Suppressor macrophage (primary cell): ENCODE measurements at places on chromosomes 13 and 19.

GRCh38 chr13:33244907-33245287, 40.7 kb downstream of the STARD13 start:
- DNase-seq, result no peak

- DNase-seq, result no peak
These were observed 81.0 kb upstream of the UBAC2 start for GRCh38 chr13:99119656-99120055.

- DNase-seq, result peak; percentile 74
These were observed 37.6 kb downstream of the SOX21 start for GRCh38 chr13:94674609-94675348.

DNA sequence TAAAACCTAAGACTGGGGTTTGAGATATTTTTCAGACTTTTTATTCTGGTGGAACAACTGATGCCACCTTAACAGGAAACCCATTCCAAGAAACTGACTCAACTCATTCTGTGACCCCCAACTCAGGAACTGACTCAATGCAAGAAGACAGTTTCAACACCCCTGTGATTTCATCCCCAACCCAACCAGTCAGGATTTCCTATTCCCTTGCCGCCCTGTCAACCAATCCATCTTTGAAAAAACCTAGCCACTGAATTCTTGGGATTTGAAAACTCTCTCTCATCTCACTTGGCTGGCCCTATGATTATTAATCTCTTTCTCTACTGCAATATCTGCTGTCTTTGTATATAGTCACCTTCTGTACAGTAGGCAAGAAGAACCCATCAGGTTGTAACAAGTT, 1211.9 kb upstream of the ATXN8OS start:
- no peak for DNase-seq

GRCh38 chr13:78022164-78022877, 103.7 kb upstream of the EDNRB start:
- DNase-seq, result peak; percentile 93

- DNase-seq, result no peak
These were observed 336.1 kb downstream of the GPC6 start for GRCh38 chr13:93562676-93563075.

- DNase-seq, result no peak
These were observed 423.4 kb downstream of the RFC3 start for GRCh38 chr13:34241332-34241731.

DNA sequence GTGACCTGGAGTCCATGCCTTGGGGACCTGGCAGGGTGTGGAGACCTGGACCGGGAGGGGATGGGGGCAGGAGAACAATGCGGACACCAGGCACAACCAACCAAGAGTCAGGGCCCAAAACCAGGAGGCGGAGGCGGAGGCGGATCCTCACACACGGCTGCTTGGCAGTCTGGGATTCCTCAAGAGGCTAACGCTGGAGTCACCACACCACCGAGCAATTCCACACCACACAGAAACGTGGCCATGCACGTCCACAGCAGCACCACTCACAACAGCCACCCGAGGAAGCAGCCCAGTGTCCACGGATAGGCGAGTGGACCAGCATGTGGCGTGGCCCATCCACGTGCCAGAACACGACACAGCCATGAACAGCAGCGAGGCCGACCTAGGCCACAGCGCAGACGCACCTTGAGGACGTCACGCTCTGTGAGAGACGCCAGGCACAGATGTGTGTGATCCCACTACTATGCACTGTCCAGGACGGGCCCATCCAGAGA, 17.7 kb downstream of the SBNO2 start:
- no peak for DNase-seq

DNA sequence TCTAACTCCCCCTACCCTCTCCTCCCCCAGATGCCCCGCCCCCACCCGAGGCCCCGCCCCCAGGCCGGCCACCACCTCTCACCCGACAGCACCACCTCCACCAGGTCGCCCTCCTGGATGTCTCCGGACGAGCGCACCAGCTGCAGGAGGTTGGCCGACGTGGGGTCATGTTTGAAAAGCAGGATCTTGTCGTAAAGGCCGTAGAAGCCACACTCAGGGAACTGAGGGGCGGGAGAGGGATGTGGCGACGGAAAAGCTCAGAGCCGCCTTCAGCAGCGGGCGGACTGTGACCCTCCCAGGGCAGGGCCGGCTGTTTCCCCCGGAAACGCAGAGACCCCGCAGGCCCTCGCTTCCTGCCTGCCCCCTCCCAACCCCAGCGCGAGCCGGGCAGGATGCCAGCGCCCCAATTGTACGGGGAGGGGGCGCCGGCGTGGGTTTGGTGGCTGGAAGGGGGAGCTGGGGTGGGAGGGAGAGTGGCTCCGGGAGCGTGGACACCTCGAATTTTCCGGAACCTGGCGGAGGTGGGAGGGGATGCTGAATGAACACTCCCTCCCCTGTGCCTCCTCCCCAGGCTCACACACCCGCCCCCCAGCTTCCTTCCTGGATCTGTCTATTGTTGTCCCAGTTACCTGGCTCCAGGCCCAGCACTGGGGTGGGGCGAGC, 3.0 kb downstream of the PRKD2 start:
- peak; percentile 29 for DNase-seq

DNA sequence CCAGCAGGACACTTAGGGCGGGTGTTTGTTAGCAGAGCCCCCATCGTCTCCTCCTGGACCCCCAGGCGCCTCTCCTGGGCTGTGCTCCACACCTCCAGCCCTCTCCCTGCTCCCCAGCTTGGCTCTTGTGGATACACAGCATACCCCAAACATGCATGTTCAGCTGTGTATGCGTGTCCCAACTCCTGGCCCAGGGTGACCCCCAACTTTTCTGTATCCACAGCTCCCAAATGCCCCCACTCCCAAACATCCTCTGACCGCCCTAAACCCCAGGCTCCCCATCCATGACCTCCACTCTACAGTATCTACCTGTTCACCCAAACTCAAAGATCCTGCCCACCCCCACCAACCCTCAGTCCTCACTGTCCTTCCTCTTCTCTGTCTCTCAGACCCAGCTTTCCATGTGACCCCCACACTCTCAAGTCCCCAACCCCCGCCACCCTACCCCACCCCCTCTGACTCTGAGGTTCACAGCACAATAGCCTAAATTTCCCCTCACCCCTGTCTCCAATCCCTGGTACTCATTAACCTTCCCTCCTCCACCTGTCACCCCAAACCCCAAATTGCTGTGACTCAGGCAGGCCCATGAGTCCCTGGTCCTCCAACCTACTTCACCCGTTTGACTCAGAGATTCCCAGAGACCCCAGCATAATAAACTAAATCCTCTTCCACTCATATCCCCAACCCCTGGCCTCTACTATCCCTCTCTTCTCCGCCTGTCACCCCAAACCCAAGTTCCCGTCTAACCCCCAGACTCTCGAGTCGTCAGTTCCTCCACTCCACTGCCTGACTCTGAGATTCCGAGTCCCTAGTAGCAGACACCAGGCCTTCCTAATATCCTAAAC, 968 bp downstream of the UBE2M start:
- DNase-seq, result no peak

DNA sequence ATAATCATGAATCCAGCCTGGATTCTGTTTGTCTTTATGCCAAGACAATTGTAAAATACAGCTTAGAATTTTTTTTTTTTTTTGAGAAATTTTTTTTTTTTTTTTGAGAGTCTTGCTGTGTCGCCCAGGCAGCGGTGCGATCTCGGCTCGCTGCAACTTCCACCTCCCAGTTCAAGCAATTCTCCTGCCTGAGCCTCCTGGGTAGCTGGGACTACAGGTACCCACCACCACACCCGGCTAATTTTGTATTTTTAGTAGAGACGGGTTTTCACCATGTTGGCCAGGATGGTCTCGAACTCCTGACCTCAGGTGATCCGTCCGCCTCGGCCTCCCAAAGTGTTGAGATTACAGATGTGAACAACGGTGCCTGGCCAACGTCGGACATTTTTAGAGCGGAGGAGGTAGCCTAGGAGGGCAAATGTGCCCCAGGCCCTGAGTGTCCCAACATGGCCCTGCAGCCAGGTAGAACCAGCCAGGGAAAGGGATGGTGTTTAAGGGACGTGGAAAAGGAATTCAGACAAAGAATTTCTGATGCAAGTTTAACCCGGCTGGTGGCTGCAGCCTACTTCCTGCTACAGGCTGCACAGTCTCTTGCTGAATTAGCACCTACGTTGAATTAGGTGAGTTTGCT, 89.8 kb downstream of the GNG7 start:
- no peak for DNase-seq

GRCh38 chr19:39328046-39328705, 7.5 kb upstream of the LRFN1 start:
- peak; percentile 88 for DNase-seq

DNA sequence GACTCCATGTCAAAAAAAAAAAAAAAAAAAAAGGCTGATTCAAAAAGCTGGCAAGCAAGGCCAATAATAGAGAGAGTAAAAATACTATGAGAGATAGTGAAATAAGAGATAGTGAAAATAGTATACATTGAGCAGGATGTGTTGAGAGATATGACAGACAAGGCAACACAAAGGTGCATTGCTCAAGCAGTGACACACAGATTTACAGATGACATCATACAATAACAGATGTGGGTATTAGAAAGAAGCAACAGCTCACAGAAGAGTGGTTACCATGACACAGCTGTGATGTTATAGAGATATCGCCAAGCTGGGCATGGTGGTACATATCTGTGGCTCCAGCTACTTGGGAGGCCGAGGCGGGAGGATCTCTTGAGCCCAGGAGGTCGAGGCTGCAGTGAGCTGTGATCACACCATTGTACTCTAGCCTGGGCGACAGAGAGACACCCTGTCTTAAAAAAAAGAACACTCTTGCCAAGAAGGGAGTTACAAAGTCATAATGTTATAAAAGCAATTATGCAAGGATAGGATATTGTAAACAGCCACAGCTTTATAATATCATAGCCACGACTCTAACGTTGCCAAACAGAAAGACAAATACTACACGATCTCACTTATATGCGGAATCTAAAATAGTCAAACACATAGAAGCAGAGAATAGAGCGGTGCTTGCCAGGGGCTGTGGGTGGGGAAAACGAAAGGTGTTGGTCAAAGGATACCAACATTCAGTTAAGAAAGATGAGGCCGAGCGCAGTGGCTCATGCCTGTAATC, 10.3 kb downstream of the TNFSF9 start:
- no peak for DNase-seq

GRCh38 chr13:86051134-86052103, 252.2 kb upstream of the SLITRK6 start:
- no peak for DNase-seq

DNA sequence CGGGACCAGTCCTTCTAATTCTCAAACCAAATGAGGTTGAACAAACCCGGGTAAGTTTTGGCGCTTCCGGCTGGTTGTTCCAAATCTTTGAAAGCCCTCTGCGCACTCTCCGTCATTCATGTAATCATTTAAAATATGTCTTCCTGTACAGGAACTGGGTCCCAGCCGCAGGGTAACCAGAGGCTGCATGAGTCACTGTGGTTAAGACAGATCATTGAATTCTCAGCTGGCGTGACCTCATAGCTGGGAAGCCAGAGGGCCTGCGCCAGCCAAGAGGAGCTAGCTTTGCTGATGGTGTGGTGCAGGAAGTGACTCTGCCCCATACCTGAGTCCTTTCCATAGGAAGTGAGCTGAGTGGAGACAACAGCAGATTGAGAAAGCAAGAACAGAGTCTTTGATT, 135.2 kb downstream of the TSHZ3 start:
- peak; percentile 90 for DNase-seq

GRCh38 chr19:45331411-45331810, 8.7 kb upstream of the CKM start:
- no peak for DNase-seq

DNA sequence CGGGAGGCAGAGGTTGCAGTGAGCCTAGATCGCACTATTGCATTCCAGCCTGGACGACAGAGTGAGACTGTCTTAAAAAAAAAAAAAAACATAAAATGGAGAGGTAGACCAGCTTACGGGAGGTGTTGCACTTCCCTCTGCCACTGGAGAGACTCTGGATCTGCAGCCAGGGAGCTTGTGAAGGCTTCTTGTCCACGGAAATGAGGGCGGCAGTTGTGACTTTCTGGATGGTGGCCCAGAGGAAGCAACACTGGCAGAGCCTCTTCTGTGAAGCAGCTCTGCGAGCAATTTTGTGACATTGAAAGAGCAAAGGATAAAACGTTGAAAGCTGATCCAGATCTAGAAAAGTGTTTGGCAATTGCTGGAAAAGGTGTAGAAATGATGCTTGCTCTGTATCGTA, 10.4 kb downstream of the SPINT2 start:
- peak; percentile 33 for DNase-seq

DNA sequence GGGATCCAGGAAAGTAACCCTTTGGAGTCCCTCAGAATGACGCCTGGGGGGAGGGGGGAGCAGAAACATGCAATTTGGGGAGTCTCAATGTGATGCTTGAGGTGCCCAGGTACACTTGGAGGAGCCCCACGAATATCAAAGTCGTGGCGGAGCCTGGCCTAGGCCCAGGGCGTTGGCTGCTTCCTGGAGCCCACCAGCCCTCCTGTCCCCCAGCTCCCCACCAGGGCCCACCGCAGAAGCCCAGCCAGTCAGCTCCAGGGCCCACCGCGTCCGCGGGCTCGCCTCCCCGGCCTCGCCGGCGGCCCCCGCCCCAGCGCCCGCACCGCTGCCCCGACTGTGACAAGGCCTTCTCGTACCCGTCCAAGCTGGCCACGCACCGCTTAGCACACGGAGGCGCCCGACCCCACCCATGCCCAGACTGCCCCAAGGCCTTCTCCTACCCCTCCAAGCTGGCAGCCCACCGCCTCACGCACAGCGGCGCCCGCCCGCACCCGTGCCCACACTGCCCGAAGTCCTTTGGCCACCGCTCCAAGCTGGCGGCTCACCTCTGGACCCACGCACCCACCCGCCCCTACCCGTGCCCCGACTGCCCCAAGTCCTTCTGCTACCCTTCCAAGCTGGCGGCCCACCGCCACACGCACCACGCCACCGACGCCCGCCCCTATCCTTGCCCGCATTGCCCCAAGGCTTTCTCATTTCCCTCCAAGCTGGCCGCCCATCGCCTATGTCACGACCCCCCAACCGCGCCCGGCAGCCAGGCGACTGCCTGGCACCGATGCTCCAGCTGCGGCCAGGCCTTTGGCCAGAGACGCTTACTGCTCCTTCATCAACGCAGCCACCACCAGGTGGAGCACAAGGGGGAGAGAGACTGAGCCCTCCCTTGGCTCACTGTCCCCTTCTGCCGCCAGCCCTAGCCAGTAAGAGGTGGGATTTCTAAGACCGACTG, 2.1 kb downstream of the ZNF575 start:
- peak; percentile 39 for DNase-seq

DNA sequence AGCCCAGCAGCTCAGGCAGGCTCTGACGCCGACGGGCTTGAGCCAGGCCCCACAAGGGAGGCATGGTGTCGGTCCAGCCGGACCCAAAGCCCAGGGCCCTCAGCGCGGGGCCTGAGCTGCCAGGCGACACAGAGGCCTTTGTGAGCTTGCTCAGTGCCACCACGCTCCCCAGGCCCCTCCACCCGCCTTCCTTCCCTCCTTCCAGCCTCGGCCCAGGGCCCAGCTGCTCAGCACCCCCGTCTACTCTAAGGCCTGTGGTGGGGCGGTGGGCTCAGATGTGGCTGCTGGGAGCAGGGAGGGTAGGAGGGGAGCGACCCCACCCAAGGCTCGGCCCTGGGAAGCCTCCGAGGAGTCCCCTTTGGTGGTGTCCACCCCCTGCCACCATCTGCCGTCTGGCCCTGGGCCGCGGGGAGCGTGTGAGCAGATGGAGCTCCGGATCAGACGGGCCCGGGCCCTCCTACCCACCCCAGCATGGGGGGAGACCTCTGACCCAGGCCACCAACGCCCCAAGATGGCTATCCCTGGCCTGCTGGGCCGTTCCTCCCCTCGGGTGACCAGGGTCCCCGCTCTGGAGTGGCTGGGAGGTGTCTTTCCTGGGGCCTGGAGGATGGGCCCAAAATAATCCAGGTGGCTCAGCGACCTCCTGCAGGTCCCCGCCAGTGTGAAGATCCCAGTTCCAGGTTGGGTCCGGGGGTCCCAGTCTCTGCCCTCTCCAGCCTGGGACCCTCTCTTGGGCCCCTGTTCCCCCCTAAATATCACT, 7.8 kb downstream of the ZBTB7A start:
- DNase-seq, result no peak
